ENCODE measurements at places on chromosomes 4 and X. TPM values are rescaled to one million over a fixed set of nuclear protein-coding genes. Genes with fewer than 3 reads are reported as not detected.
A peak's percentile ranks its signal among the peaks of the same experiment; 100 is the strongest.

Gene KLHL4
- 1.5 TPM for total RNA-seq

Gene CXCL10
- total RNA-seq = 1.1 TPM

Gene KCND1
- 0.76 TPM for total RNA-seq

Gene PHF8
- total RNA-seq = 8.4 TPM

Gene FMR1NB
- total RNA-seq = not detected

Gene GASK1B
- total RNA-seq = 4.4 TPM

GRCh38 chr4:118059397-118059796 lies 25.1 kb downstream of the NDST3 start:
- no peak for DNase-seq

DNA sequence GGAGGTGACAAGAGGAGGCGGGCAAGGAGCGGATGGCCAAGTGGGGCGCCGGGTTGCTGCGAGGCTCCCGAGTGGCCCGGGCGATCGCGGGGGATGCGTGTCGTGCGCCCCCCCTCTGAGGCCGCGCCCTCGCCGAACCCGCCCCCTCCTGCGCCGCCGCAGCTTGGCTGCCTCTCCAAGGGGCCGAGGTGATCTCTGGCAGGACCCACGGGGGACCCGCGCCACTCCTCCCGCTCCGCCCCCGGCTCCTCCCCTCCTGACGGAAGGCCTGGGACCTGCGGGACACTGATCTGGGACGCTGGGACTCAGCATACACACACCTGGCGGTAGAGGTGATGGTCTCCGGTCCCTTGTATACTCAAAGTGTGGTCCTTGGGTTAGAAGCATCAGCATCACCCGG lies 21.9 kb upstream of the FAM47C start:
- no peak for DNase-seq

DNA sequence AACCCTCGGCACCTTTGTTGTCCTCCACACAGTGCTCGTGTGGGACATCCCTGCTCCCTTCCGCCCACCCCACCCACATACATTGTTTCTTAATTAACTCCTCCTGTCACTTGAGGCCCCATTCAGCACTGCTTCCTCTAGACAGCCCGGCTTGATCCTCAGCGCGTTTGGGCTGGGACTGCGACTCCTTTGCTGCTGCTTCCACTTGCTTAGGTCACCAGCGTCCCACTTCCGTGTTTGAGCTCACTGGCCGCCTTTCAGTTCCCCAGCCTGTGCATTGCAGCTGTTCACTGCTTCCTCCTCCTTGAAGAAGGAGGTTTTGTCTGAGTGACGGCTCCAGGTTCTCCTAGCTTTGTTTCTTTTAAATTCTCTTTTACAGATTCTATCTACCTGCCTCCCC lies 16.1 kb downstream of the RNF4 start:
- DNase-seq = no peak

GRCh38 chr4:94721310-94721709 lies 36.4 kb upstream of the BMPR1B start:
- DNase-seq = no peak

DNA sequence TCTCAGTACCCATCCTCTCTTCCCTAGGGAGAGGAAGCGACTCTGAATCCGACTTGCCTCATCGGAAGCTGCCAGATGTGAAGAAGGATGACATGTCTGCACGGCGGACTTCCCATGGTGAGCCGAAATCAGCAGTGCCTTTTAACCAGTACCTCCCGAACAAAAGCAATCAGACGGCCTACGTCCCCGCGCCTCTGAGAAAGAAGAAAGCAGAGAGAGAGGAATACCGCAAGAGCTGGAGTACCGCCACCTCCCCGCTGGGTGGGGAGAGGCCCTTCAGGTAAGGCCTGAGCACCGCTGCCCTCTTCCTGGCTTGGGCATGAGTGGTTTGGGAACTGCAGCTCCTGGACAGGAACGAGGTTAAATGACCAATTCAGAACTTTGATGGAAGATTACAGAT lies 81.2 kb downstream of the LIMCH1 start:
- DNase-seq = no peak

- DNase-seq = peak; percentile 70
Measured at GRCh38 chrX:70254063-70254400, 6.0 kb downstream of the P2RY4 start.

DNA sequence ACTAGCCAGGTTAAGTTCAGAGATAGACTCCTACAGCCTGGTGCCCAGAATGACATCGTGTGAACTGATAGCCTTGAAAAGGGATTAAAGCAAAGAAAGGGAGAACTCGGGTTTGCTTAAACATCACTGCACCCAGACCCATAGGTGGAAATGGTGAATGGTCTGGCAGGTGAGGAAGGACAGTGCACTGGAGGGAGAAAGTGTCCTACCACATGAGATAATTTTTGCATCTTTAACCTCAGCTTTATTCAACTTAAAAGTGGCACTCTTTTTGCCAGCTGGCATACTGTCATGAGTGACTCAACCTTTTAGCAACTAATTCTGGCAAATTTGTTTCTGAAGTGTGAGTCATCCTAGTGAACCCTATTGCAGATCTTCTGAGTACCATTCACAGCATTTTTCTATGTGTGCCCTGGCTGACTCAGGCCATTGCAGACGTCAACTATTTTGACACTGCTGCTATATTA lies 53.0 kb upstream of the DAPP1 start:
- peak; percentile 93 for DNase-seq

GRCh38 chr4:73194064-73194463 lies 64.5 kb downstream of the ANKRD17 start:
- no peak for DNase-seq

DNA sequence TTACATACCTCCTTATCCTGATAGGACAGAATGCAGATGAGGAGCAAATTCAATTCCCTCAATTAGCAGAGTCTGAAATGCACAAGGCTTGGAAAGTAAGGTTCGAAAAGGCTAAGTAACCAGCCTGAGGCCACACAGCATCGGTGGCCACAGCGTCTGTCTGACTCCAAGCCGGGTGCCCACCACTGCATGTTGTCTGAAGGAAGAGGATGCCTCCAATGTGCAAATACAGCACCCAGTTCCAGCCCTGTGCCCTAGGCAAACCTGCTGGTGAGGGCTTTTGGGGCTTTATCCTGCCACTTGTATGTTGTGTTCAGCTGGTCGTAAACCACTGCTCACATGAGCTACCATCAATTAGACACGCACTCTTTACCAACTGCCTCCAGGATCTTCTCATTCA lies 48.6 kb upstream of the PPP2R2C start:
- no peak for DNase-seq

DNA sequence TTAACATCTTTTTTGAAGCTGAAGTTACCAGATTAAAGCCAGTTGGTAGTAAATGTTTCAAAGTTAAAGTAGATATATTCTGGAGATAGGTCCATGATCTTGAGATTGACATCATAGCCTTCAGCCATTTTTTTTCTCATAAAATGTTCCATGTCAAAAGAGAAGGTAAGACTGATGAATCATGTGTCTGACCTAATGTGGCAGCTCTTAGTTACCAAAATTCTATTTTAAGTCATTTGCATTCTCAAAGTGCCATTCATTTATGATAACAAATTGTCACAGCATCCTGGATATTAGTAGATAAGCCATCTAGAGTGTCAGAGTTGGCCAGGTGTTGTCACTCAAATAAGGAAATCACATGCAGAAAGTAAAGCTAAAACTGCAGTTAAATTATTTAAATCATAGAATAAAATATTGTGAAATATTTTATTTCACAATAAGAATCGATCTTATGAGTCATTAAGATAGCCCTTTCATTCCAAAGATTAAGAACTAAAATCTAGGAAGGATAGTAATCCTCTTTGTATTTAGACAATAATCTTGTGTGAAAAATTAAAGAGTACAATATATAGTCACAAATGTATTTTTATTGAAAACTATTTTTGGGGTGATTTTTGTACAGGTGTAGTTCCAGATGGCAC lies 65.7 kb upstream of the ADAD1 start:
- DNase-seq = peak; percentile 2
